Cerebellar nuclear complex (tissue), 1 donor: ENCODE measurements at places on chromosomes 1 and 21.

- DNase-seq = no peak
Observed at GRCh38 chr1:153402226-153402625, 11.4 kb upstream of the S100A8 start.

DNA sequence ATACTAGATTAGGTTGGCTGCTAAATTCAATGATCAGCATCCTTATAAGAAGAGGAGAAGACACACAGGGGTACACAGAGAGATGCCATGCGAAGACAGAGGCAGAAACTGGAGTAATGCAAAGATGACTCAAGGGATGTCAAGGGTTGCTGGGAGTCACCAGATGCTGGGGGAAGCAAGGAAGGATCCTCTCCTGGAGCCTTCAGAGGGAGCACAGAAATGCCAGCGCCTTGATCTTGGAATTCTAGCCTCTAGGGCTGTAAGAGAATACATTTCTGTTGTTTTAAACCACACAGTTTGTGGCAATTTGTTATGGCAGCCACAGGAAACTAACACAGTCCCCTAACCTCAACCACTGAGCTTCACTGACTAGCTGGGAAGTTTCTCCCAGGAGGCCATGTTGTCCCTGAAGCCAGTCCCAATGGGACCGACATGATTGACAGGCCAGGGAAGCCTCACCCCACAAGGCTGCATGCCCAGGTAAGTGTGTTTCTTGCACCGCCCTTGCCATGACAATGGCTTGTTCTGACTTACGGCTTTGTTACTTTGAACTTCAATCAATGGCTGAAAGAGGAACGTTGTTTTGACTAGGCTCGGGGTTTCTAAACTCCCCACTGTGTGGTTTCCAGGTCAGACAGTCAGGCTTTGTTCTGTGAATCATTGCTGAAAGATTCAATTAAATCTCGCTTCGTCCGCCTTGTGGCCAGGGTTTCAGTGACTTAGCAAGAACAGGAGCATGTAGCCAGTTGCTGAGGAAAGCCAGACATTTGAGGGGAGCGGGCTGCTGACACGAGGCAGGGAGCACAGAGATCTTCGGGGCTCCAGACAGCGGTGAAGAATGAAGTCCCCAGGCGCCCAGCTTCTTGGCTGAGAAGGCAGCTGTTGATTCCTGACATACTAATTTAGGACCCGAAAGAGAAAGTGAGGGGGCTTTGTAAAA, 62.3 kb downstream of the RUNX1 start:
- DNase-seq = no peak

GRCh38 chr1:58608297-58608696, 31.2 kb upstream of the TACSTD2 start:
- no peak for DNase-seq

GRCh38 chr1:33374336-33375105, 53.6 kb upstream of the A3GALT2 start:
- no peak for DNase-seq

DNA sequence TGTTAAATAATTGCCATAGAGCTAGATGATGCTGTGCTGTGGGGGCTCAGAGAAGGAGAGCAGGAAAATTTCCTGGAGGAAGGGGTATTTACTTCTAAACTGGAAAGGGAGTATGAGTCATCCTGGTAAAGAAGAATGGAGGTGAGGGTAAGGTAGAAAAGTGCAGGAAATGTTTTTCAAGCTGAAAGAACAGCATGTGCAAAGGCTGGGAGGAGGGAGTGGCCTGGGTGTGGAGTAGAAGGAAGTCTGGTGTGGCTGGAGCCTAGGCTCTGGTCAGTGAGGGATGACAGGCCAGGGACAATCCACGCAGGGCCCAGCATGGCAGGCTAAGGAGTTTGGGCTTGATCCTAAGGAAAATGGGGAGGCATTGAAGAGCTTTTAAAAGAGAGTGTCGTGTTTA, 45.9 kb downstream of the MATN1 start:
- DNase-seq = no peak

DNA sequence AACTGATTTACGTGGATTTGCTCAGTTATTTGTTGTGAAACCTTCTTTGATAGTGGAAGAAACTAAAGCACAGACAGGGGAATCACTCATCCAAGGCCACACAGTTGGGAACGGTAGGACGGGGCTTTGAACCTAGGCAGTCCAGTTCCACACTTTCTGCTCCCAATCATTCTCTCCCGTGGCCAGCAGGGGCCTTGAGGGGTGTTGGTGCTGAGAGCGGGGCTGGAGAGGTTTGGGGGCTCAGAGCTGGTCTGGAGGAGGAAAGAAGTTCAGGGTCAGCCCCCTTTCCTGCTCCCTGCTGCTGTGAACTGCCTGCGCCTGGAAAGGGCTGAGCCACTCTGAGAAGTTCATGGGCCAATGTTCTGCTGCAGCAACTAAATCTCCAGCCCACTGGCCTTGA, 31.4 kb upstream of the ACTL8 start:
- no peak for DNase-seq

GRCh38 chr1:110612060-110612745, 6.0 kb upstream of the KCNA2 start:
- no peak for DNase-seq

DNA sequence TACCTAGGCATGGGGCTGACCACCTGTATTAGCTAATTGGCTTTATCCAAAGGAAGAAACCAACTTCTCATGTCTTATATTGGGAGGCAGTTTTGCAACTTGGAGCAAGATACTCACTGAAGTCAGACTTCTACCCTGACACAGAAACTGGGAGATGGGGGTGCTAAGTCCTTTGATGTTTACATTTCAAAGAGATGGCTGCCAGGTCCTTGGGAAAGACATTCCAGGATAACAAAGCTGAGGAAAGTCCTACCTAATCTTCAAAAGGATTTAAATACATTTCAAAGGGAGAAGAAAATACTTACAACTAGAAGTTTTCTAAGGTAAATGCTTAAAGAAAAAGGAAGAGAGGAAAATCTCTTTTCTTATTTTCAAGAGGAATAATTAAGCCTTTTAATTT, 62.1 kb downstream of the FH start:
- DNase-seq = no peak

- DNase-seq = no peak
Observed at GRCh38 chr1:226134170-226135058, 52.1 kb downstream of the ACBD3 start.

DNA sequence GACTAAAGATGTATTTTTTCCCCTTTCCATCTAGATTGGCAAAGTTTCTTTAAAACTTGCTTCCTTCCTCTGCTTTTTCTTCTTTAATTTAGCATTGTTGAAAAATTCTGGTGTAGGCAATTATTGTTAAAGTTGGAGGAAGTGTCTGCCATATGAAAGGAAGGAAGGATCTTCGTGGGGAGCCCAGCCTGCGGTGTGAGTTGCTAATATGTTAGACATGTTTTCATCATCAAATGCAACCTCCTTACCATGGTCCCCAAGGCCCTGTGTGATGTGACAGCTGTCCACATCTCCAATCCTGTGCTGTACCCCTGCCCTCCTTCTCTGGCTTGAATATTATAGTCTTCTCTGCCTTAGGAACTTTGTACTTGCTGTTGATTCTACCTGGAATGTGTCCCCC, 81.0 kb upstream of the ZBTB18 start:
- no peak for DNase-seq

- DNase-seq = peak; percentile 48
Observed at GRCh38 chr1:162135271-162135775, 65.8 kb downstream of the NOS1AP start.

DNA sequence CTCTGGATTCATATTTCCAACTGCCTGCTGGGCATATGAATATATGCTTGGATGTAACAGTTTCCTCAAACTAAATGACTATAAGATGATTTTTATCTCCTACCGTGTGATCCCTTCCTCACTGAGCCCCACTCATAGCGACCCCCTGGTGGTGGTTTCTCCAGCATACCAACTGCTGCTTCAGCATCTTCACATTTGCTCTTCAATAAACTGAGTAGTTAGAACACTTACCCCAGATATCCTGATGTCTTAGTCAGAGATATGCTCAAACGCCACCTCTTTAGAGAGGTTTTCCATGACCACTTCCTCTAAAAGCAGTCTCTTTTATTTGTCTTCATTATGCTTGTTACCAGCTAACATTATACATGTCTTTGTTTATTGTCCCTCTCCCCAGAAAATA, 10.2 kb upstream of the HNRNPR start:
- DNase-seq = no peak

DNA sequence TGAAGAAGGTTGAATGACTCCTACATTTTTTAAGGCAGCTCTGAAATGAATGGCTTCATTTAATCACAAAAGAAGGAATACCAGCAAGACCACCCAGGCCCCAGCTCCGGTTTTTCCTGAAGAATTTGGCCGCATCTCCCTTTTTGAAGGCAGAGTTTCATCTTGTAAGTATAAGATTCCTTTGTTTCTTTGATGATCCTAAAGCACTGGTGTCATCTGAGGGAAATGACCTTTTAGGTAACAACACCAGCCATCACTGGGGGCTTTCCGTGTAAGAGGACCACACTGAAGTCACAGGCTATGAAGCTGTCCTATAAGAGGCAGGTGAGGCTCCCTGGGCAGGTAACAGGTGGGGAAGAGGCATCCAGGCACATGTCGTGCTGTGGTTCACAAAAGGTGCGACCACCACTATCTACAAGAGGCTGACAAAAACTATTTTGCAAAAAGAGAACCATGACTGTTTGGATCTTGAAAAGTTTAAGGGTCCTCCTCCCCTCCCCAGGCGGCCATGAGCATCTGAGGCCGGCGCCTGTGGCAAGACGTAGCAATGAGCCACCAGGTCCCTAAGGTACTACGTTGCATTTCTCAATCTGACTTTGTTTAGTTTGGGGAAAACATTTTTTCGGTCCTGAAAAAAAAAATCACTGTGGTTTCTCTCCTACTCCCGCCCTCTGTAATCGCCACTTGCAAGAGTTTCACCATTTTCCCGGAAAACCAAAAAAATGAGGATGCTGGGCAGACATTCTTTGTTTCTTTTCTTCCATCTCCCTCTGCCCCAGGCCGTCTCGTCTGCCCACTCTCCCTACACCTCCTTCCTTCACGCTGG, 46.3 kb upstream of the IRF2BP2 start:
- no peak for DNase-seq

- DNase-seq = no peak
Observed at GRCh38 chr1:60059468-60059867, 14.1 kb downstream of the C1orf87 start.

DNA sequence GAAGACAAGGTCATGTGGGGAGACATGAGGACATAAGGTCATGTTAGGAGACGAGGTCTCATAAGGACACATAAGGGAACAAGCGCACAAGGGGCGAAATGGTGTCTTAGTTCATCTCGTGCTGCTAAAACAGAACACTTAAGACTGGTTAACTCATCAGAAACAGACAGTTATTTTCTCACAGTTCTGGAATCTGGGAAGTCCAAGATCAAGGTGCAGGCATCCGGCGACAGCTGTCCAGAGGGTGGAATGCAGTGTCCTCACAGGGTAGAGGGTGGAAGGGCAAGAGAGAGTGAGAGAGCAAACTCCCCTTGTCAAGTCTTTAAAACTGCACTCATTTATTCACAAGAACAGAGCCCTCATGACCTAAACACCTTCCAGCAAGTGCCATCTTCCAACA, 34.6 kb upstream of the PDPN start:
- no peak for DNase-seq

DNA sequence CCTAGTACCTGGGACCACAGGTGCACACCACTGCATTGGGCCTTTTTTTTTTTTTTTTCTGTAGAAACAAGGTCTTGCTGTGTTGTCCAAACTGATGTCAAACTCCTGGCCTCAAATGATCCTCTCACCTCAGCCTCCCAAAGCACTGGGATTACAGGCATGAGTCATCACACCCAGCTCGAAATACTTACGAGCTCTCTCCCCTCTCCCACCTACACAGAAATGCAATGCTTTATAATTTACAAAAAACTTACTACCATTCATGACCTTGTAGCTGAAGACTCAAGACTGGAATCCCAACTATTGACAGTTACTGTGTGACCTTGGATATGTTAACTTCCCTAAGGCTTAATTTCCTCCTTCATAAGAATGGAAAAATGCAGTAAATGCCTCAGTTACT, 18.7 kb downstream of the FOXJ3 start:
- DNase-seq = no peak

- no peak for DNase-seq
Observed at GRCh38 chr1:82153272-82153629, 352.5 kb downstream of the ADGRL2 start.

- no peak for DNase-seq
Observed at GRCh38 chr1:230102472-230102871, 35.4 kb downstream of the GALNT2 start.

GRCh38 chr1:174448974-174449373, 1.2 kb downstream of the GPR52 start:
- DNase-seq = no peak

- DNase-seq = no peak
Observed at GRCh38 chr1:239896569-239896968, 195.1 kb upstream of the FMN2 start.

GRCh38 chr1:58437623-58438022, 108.9 kb downstream of the OMA1 start:
- no peak for DNase-seq

- no peak for DNase-seq
Observed at GRCh38 chr1:237712586-237713157, 178.1 kb downstream of the ZP4 start.

DNA sequence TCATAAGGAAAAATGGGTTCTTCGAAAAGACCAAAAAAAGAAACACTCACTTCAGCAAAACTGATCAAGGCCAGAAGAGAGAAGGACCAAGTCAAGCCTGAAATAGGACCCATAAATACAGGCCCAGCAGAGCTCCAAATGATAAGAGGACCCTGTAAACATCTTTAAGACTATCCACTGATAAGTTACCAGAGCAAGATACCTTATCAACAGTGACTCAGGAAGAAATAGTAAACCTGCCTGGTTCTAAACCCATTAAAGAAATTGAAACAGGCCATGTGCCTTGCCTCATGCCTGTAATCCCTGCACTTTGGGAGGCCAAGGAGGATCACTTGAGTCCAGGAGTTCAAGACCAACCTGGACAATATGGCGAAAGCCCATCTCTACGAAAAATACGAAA, 81.8 kb upstream of the ERRFI1 start:
- no peak for DNase-seq

DNA sequence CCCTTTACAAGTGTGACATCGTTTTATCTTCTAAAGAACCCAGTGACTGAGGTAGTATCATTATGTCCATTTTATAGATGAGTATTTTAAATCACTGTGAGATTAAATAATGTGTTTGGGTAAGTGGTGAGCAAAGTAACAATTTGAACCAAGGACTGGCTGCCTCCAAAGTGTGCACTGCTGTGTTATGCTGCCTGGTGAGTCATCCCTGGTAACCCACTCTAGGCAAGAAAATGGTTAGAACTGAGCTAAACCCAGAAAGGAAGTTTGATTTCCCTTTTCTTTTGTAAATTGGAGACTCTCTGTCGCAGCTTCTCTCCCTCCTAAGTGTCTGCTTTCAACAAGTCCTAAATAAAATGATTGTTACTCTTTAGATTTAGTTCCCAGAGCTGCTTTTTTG, 342.8 kb upstream of the KAZN start:
- DNase-seq = no peak

- DNase-seq = no peak
Observed at GRCh38 chr1:38454236-38454635, 405.3 kb downstream of the RRAGC start.

GRCh38 chr21:40340357-40340756, 473.1 kb downstream of the PCP4 start:
- DNase-seq = no peak
